Activated CD4-positive, alpha-beta T cell treated with anti-CD3 and anti-CD28 coated beads, Interleukin-2, Interleukin-4, amounts not matched to agents 100 ng/mL and 50 ng/mL, durations not matched to agents 16 hours and 8 hours (primary cell): ENCODE measurements at places on chromosomes 6 and 20.

- DNase-seq: no peak
Measured at GRCh38 chr6:110693296-110693695, 122.0 kb downstream of the CDK19 start.

- no peak for DNase-seq
Measured at GRCh38 chr6:75427329-75427728, 66.3 kb downstream of the FILIP1 start.

DNA sequence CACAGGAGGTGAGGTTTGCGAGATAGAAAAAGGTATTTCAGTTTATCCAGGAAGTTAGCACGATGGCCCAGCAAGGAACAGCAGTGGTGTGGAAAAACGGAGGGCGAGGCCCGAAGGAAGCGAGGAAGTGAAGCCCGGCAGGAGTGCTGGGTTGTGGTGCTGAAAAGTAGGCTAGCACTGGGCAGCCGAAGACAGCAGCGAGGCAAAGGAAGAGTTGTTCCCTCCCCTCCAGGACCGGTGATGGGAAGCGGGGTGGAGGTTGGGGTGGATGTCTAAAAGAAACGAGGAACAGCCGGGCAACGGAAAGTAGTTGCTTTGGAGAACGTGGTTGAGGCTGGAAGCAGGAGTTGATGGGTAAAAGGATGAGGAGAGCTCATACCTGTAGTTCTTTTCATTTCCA lies 1.4 kb downstream of the METTL24 start:
- no peak for DNase-seq

- no peak for DNase-seq
Measured at GRCh38 chr20:49942303-49942702, 6.1 kb downstream of the RNF114 start.

DNA sequence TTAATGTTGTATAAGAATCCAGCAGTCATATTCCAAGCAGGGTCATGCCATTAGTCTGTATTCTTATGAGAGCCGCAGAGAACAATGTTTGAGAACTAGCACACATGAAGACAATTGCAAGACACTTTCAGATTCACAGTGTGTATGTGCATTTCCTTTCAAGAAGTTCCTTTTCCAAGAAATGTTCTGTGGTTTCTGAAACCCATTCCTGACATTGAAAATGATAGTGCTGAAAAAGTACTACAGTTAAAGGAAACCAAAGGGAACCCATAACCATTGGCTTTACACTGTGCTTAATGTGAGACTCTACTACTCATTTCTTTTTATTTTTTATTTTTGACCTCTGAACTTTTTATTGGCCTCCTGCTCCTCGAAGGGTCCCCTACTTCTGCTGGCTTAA lies 4.2 kb upstream of the CALHM6 start:
- peak; percentile 16 for DNase-seq

DNA sequence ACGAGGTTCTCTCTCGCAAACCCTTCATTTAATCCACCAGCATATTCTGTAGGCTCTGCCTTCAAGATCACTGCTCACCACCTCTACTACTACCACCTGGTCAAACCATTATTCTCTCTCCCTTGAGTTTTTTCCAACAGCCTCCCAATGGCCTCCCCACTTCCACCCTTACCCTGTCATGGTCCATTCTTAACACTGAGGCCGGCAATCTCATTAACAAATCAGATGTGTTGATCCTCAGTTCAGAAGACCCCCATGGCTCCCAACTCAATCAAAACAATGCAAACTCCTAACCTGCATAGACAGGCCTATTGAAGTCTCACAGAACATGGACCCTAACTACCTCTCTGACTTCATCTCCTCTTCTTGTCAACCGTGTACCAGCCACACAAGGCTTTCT lies 2.2 kb downstream of the AURKA start:
- no peak for DNase-seq
